ENCODE measurements at places on chromosomes 11 and 22. TPM values are rescaled to one million over a fixed set of nuclear protein-coding genes. Genes with fewer than 3 reads are reported as not detected.

DNA sequence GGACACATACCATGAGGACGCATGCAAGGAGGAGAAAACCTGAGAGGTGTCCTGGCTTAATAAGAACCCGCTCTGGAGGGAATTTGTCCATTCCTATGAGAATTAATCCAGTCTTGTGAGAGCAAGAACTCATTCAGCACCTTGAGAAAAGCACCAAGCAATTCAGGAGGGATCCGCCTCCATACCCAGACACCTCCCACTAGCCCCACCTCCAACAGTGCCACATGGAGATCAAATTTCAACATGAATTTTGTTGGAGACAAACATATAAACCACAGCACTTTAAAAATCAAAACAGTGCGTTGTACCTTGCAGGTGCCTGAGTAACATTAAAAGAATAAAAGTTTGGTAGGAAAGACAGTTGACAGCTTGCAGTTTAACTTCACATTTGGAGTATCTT lies 11.4 kb downstream of the UBE4A start:
- DNase-seq: no peak

DNA sequence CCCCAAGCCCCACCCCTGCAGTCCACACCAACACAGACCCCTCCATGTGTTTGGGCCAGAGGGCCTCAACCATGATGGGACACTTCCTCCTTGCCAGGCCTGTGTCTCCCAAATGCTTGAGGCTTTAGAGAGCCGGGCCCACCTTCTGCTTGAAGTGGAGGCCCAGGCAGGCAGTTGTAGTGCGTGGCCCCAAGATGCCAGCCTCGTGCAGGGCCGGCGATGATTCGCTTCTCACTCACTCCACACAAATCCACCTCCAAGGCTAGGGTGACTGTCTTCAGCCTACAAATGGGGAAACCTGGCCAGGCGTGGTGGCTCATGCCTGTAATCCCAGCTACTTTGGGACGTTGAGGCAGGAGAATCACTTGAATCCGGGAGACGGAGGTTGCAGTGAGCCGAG lies 5.7 kb downstream of the PRR5 start:
- no peak for DNase-seq

DNA sequence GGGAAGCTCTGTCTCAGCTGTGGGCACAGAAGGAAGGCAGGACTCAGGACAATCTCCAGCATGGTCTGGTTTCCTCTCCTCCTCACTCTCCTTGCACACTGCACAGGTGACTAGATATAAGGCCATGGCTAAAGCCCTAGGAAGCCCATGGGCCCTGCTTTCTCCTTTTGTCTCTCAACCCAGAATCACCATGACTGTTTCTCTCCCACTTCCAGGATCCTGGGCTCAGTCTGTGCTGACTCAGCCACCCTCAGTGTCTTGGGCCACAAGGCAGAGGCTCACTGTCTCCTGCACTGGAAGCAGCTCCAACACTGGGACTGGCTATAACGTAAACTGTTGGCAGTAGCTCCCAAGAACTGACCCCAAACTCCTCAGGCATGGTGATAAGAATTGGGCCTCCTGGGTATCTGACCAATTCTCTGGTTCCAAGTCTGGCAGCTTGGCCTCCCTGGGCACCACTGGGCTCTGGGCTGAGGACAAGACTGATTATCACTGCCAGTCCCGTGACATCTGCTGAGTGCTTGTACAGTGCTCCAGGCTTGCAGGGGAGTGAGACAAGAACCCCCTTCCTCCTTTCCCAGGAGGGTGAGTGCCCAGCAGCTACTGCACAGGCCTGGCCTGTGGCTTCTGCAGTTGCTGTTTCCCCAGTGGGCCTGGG lies 104.0 kb upstream of the TOP3B start:
- DNase-seq: no peak

DNA sequence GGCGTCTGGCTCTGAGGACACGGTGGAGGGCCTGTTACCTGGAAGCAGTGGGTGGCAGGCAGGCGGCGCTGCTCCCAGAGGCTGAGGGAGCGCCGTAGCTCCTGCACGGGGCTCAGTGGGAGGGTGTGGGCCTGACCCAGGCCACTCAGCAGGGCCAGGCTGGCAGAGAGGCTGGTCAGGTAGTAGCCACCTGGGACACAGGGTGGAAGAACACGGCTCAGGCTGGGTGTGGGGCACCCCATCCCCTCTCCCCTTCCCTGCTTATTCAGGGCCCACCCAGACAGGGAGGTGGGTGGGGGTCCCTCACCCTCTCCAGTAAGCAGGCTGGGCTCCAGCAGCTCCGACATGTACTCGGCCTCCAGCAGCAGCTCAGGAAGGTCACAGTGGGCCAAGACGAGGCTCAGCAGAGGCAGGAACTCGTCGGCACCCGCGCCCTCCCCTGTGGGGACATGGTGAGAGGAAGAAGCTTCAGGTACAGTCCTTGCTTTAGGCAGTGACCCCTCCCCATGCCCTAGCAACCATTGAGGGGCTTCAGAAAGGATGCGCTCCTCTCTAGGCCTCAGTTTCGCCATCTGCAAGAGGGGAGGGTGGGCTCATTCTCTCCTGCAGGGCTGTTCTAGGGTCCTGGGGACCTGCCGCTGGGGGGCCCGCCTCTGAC lies 2.9 kb downstream of the RIN1 start:
- no peak for DNase-seq

- no peak for DNase-seq
These were observed 190.7 kb downstream of the UVRAG start for GRCh38 chr11:76005756-76006155.

DNA sequence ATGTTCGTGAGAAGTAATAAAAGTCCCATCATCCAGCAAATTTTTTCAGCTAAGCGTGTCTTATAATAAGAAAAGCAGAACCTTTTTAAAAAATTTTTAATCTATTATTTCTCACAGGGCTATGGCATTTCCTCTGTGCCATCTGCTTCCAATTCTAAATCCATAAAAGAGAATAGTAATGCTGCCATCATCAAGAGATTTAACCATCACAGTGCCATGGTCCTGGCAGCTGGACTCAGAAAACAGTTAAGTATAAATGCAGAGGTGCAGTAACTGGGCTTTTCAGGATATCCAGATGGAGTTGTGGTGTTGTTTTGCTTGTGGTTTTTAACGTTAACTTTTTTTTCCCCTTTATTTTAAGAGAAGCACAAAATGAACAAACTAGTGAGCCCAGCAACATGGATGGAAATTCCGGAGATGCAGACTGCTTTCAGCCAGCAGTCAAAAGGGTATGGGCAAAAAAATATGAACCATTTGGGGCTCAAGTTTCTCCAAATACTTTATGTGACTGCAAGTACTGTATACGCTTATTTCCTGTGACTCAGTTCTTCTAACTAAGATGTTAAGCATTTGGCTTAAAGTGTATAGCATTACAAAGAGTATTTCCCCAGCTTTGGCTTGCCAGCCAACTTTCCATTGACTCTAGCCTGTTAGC lies 25.2 kb downstream of the GTF2H1 start:
- no peak for DNase-seq

DNA sequence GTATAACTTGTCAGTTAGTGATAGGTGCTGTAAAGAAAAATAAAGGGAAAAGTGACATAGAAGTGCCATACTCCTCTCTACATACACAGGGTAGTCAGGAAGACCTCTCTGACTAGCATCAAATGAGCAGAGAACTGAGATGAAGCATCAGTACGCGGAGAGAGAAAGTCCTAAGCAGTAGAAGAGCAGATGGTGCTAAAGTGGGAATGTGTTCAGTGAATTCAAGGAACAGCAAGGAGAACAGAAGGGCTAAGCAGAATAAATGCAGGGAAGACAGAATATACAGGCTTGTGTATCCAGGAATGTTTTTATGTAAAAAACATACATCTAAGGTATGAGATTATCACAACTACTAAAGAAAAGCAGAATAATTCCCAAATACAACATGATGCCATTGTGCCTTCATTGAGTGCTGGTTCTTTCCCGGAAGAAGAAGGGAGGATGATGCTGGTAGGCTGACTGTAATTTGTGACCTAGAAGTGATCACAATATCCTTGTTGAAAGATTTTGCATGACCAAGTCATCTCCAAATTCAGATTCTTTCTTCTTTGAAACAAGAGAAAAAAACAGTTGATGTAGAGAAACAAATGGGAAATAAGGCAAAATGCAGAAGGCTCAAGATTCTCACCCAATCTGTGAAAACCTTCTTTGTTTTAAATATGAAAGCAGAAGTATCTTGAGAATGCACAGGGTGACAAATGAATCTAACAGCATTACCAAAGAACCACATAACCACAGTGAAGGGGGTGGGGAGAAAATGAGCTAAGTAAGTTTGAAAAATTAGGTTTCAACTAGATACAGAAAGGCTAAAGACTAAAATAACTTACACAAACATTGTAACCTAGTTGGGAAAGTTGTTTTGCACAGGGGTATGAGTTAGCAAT lies 20.5 kb downstream of the MRE11 start:
- no peak for DNase-seq

GRCh38 chr11:125224391-125225021 lies 60.0 kb downstream of the PKNOX2 start:
- DNase-seq: peak; percentile 68

DNA sequence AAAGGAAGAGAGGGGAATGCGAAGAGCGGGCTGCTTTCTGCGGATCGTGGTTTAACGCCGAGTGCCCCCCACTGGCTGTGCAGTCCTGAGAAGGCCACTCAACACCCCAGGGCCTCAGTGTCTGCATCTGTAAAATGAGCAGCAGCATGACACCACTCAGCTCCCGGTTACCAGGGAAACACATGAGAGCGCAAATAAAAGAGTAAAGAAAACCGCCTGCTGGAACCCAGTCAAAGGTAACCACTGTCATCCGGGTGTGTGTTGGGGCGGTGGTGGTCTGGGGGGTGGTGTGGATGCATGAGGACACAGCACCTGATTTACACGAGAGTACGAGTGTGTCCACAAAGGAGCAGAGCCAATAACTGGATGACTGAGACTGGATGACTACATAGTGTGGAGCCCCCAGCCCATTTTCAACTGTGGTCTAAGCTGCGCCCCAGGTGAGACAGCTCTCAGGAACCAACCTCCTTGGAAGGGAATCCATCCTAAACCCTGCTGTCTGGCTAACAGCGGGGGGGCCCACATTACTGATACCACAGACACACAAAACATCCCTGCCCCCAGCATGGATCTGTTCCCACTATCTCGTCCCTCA lies 5.7 kb downstream of the CELSR1 start:
- DNase-seq: no peak

DNA sequence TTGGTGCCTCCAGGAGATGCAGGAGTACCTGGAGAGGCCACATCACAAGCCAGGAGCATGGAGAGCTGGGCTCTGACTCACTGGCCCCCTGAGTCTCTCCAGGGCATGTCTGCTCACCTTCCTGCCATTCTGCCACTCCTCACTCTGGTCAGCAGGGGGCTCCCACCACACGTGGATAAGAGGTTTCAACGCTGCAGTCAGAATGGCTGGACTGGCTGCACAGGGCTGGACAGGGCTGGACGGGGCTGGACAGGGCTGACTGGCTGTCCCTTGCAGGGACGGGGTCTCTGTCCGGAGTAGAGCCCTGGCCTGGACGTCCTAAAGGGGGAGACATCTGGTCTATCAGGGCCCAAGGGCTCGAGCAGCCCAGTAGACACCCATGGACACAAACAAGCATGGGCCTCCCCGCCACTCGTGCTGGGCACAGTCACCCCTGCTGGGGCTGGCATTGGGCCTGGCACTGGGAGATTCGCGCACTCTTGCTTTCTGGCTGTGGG lies 34.6 kb downstream of the CYTH4 start:
- peak; percentile 82 for DNase-seq

DNA sequence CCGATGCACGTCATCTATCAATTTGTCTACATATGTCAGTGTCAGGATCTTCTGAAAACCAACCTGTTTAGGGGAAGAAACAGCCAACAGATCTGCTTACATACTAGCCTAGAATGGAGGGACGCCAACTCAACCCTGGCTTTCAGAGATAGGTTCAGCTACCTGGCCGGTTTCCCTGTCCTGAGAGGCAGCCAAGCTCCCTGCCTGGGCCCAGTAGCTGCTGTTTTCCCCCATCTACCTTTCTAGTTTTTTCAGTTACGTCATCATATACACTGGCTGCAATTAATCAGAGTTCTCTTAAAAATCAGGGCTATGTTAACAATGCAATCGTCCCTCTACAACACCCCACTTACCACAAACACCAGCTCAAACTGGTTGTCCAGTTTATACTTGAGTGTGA lies 1.0 kb downstream of the SRPRA start:
- no peak for DNase-seq

GRCh38 chr22:49464037-49464436 lies 363.6 kb downstream of the BRD1 start:
- DNase-seq: no peak

DNA sequence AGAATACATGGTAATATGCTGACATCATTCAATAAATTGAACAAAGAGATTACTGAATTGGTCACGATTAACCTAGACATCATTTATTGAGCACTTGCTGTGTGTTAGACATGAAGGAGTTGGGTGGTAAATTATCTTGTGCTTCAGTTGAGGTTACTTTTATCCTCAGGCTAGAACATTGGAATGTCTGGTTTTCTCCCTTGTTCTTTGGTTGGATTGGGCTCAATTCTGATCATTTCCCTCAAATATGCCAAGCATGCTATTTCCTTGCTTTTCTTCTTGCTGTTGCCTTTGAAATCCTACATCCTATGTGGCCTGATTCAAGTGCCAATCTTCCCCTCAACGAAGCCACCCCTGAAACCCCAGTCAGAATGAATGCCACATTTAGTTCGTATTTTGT lies 65.8 kb downstream of the DEUP1 start:
- DNase-seq: no peak

Gene NEU3
- 29.3 TPM for polyA plus RNA-seq

Gene KRTAP5-9
- 1.5 TPM for polyA plus RNA-seq

Gene CD3D
- 7.2 TPM for polyA plus RNA-seq

Gene PACSIN3
- 11.0 TPM for polyA plus RNA-seq

Gene EMID1
- 6.2 TPM for polyA plus RNA-seq

Gene OR5M3
- not detected for polyA plus RNA-seq

Gene CRYBA4
- polyA plus RNA-seq: 2.6 TPM

Gene MRE11
- 9.2 TPM for polyA plus RNA-seq

Gene CD6
- polyA plus RNA-seq: 3.1 TPM

All from testis (tissue), 5 donors.